Stimulated activated CD8-positive, alpha-beta memory T cell treated with anti-CD3 and anti-CD28 coated beads, Interleukin-4, amount 100 ng/mL, for 24 hours (primary cell): ENCODE measurements at places on chromosomes 6 and 20.

GRCh38 chr20:39549733-39550132, 587.6 kb downstream of the DHX35 start:
- DNase-seq, result no peak

DNA sequence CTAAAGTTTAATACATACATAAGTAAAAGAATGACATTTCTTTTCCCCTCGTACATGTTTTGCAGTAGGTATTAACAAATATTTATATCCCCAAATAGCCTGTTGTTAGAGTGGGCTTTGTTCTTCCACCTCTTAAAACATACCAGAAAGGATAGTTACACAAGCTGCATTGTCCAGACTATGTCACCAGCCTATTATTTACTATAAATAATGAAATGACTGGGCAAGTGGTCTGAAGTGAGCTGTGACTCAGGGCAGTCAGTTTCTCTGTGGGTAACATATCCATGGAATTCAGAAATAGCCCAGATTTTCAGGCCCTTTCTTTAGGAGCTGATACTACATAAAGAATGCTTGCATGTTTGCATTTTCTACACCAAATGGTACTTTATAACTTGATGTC, 60.1 kb downstream of the FUT9 start:
- no peak for DNase-seq

- DNase-seq, result no peak
Measured at GRCh38 chr20:11168026-11168425, 494.2 kb upstream of the JAG1 start.

- no peak for DNase-seq
Measured at GRCh38 chr20:41830702-41831101, 212.5 kb upstream of the CHD6 start.

GRCh38 chr6:112801468-112802080, 454.4 kb downstream of the RFPL4B start:
- DNase-seq, result no peak

- DNase-seq, result no peak
Measured at GRCh38 chr20:63059684-63060056, 52.9 kb upstream of the BHLHE23 start.

DNA sequence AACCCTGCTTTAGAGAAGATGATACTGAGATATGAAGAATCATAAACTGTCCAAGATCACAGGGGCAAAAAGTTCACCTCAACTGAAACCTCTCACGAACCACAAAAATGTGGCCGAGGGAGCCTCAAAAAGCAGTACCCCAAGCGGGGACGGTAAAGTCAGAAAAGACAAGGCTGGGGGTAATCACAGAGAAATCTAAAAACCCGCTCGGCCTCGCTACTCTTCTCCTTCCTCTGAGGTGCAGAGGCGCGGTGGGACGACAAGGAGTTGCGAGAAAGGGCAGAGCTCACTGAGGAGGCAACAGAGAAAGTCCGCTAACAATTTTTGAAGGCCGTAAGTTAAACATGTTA, 356 bp upstream of the IRAK1BP1 start:
- no peak for DNase-seq

DNA sequence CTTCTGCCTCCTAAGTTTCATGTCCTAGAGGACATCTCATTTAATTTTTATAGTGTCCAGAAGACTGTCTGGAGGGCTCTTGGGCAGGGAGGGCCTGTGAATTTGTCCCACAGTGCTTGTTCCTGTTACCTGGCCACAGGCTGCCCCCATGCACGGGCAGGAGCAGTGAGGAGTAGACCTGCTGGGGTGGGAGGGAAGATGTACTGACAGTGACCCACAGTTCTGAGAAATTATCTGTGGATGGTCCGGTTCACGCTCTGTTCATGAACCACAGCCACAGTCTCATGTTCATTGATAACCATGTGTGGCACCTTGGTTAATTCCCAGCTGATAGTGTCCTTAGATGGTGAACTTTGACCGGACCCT, 18.8 kb upstream of the ZNF831 start:
- no peak for DNase-seq

DNA sequence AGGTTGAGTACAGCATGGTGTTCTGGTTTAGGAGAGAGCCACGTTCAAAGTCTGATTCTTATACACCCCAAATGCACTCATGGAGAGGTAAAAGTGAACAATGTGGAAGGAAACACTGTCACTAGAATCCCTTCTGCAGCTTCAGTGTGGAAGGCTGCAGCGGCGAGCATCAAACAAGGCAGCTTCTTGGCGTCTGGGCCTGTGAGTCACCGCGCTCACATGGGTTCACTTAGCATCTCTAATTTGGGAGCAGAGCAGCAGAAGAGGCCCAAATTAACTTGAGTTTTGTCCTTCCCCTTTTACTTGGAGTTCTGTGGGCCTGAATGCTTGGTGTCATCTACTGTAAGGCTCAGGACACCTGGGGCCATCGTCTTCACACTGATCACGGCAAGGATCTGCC, 10.9 kb upstream of the E2F1 start:
- DNase-seq, result no peak

DNA sequence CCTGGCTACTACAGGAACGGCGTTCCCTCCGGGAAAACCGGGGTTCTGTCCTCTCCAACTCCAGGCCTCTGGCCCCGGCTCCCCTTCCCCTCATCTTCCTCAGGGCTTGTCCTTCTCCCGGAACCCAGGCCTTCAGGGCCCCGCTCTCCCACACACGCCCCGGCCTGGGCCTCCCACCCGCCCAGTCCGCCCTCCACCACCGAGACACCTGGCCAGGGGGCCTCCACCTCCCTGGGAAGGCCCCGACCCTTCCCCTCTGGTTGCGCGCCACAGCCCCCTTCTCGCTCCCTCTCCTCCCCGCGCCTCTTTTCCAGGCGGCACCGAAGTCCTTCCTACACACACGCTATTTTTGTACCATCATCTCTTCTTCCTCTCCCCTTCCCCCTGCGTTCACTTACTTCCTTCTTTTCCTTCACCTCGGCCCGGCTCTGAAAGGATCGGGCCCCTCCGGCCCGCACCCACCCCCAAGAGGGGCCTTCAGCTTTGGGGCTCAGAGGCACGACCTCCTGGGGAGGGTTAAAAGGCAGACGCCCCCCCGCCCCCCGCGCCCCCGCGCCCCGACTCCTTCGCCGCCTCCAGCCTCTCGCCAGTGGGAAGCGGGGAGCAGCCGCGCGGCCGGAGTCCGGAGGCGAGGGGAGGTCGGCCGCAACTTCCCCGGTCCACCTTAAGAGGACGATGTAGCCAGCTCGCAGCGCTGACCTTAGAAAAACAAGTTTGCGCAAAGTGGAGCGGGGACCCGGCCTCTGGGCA, 1.3 kb upstream of the SIRPA start:
- DNase-seq, result no peak

- DNase-seq, result no peak
Measured at GRCh38 chr6:120871416-120872261, 462.6 kb downstream of the TBC1D32 start.

DNA sequence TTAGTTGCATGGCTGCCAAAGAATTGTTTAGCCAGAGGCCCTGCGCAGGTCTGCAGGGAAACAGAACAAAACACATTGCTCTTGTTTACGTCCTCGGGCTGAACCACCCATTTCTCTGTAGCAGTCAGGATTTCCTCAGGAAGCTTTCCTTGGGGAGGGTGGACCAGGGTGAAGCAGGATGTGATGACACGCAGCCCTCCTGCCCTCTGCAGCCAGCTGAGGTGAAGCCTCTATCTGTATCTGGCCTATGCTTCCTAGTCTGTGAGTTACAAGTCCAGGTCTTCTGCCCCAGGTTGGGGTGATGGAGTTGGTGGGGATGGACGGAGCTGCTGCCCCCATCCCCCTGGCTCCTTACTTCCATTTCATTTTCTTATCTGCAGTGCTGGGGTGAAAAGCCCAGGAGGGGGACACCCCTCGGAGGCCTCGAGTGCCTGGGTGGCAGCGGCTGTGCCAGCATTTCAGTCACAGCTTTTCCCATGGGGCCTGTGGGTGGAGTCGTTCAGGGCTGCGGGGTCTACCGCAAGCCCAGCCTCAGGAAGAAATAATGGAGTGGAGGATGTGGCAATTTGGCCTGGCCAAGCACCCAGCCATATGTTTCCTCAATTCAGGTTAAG, 24.9 kb downstream of the SASH1 start:
- DNase-seq, result no peak

GRCh38 chr6:157116426-157116825, 206.9 kb downstream of the TMEM242 start:
- no peak for DNase-seq

DNA sequence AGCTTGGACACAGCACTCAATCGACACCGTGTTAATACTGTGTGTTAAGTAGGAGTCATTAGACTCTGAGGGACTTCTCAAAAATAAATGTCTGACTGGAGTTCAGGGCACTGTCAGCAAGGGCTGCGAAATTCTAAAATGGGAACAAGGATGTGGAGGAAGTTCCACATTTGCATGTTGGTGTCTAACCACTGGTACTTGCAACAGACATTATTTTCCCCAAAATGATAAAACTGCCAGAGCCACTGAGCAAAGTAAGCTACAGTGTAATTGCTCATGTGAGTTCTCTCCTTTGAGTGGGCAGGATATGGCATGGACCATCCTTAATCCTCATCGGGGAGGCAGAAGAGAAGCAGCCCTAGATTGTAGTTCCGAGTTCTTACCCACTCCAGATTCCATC, 215.9 kb downstream of the SLC24A3 start:
- no peak for DNase-seq

DNA sequence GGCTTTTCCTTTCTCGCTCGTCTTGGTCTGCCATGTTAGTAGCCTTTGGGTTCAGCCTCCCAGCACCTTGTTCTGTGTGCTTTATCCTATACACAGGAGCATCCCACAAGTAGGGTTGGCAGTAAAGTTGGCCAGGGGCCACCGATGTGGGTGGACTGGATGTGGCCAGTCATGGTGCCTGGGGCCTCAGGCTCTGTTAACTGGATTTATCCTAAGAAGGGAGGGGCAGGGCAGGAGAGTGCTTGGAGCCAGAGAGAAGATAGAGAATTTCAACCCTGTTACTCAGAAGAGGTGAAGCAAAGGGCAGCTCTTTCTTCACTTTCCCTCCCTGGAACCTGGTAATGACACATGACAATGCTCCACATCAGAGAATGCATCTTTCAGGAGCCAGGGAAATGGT, 14.1 kb upstream of the SIRPB2 start:
- DNase-seq, result no peak

DNA sequence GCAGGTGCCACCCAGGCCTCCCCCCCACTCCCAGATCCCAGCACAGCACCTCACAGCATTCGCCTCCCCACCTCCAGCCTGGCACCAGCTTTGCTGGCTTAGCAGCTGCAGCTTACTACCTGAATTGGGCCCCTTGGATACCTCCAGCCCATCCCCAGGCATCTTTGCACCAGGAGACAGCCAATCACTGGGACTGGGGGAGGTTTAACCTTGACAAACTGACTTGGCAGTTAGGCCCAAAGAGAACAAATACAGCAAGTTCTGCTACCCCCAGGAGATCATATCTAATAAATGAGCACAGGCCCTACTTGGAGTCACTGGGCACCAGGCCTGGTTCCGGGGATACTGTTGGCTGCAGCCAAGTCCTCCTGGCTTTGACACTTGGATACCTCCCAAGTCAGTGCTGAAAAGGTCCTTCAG, 8.8 kb downstream of the PDRG1 start:
- DNase-seq, result no peak

DNA sequence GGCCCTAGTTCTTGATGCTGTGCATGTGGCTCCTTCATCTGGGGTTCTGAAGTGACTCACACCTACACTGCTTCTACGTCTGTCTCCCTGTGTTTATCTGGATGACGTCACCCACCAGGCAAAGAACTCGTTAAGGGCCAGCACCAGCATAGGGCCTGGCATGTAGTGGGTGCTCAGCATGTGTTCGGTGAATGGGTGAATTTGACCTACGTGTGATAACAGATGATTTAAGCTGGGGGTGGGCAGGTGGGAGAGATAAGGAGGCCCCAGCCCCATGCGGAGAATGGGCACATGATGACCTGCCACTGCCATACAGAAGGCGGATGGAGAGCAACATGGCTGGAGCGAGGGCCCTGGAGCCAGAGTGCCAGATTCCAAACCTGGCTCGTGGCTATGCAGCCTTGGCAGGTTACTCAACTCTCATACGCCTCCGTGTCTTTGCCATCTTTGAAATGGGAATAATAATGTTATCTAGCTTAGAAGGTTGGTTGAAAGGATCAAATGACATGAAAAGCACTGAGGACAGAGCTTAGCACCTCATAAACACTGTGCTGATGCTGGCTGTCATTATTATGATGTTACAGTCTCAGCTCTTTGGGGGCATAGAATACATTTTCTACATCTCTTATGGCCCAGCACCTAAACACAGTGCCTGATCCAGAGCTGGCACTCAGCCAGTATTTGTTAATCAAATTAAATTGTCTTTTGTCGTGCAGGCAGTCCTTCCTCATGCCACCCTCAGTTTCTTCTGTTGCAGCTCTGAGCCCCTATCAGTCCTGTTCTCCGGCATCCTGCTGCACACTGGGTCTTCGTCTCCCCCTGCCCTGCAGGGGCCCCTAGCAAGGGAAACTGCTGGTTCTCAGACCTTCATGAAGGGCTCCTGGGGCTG, 39.6 kb downstream of the VEGFA start:
- no peak for DNase-seq

DNA sequence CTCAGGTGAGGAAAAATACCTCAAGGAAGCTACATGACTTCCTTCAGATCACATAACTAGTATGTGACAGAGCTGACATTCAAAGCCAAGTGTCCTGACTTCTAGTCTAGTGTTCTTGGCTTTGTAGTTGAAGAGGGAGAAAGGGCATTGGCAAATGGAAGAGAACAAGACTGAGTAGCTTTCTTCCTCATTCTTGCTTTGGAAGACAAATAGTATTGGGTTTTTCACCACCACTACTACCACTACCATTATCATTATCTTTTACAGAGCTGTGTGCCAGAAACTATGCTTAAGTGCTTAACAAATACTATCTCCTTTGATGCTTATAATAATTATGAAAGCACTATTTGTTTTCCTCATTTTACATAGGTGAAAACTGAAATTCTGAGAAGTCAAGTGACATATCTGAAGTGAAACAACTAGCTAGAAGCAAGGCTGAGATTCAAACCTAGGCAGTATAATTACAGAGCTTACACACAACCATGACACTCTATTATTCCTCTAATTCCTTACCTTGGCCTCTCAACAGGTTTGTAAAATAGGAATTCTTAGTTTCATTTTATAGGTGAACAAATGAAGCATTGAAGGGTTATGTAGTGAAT, 6.8 kb downstream of the ACSS2 start:
- DNase-seq, result no peak

GRCh38 chr20:57450931-57451330, 59.7 kb downstream of the RBM38 start:
- DNase-seq, result no peak

DNA sequence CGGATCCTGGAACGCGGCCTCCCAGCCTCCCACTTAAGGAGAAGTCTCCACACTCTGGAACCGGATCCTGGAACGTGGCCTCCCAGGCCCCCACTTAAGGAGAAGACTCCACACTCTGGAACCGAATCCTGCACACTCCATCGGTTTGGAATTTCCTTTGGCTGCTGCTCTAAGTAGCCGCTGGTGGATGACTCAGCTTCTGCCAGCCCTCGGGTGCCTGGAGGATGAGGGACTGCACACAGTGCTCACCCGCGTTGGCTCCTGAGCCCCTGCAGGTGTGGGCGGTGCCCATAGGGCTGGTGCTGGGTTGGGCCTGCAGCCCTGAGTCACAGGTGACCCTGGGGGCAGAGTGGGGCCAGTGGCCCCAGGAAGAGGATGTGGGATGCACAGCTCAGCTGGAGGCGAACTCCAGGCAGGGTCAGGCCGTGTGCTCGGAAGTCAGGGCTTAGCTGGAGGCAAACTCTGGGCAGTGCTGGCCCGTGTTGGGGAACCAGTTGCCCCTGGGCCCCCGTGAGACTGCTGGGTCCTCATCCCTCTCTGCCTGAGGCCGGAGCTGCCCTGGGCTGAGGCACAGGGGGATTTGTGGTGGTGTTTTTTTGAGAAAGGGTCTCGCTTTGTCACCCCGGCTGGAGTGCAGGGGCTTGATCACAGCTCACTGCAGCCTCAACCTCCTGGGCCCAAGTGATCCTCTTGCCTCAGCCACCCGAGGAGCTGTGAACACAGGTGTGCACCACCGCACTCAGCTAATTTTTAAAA, 13.9 kb upstream of the TNFRSF6B start:
- DNase-seq, result no peak
